SHP77 treated with DMSO at 0.1 percent for 48 hours (cell line): ENCODE measurements at places on chromosomes 12 and 14.

GRCh38 chr14:58280954-58281787 is 17.2 kb upstream of the ARID4A start:
- no peak for DNase-seq

DNA sequence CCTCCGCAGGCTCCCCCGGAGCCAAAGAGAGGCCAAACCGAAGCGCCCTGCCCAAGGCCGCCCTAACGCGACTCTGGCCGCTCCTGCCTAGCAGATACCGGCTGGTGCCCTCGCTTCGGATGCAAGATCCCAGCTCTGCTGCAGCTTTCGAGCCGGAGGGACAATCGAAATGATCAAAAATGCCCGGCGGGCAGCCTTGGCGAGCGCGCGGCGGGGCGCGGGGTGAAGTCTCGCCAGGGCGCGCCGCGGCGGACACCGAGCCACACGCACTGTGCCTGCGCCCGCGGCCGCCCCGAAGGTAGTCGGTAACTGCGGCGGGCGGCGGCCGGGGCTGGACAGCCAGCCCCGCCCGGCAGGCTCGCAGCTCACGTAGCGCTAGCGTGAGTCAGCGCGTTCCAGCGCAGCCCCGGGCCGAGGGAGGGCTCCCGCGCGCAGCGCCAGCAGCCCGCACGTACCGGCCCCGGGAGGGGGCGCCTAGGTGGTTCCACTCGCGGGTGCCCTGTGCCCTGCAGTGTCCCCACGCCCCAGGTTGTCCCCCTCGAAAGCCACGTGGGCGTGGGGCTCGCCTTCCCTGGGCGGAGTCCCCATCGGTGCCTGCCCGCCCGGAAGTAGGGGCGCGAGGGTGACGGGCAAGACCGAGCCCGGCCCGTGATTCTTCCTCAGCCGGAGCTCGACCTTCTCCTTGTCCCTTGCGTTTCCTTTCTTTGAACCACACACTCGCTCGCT is 109.2 kb upstream of the EGLN3 start:
- no peak for DNase-seq

DNA sequence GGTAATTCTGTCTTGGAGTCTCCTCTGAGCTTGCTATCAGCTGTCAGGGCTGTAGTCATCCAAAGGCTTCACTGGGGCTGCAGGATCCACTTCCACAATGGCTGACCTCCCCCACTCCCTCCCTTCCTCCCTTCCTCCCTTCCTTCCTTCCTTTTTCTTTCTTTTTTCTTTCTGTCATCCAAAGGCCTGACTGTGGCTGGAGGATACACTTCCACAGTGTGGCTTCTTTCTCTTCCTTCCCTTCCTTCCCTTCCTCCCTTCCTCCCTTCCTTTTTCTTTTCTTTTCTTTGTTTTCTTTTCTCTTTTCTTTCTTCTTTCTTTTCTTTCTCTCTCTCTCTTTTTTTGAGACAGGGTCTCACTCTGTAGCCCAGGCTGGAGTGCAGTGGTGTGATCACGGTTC is 30.6 kb downstream of the ARF6 start:
- no peak for DNase-seq

DNA sequence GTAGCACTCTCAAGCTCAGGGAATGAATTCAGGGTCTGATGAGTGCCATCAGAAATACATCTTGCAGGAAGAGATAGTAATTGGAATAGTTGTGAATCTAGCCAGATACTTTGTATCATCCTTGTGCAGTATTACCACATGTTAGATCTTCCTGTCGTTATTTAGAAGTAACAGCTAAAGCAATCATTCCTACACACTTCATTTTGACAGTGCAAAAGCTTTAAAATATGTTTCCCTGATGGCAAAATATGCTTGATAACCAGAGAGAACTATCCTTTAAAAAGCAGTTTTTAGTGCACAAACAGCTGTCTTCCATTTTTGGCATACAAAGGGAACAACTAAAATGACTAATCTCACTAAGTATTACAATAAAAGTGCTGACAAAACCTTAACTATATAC is 149.5 kb upstream of the SLC38A2 start:
- no peak for DNase-seq

DNA sequence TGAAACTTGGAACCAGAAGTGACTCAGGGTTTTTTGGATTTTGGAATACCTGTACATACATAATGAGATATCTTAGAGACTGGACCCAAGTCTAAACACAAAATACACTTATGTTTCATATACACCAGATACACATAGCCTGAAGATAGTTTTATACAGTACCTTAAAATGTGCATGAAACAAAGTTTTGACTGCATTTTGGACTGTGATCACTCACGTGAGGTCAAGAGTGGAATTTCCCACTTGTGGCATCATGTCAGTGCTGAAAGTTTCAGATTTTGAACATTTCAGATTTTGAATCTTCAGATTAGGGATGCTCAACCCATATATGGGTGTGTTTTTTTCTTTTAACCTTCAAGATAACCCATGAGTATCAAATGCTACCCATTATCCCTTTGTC is 6.6 kb downstream of the SBNO1 start:
- DNase-seq, result no peak

DNA sequence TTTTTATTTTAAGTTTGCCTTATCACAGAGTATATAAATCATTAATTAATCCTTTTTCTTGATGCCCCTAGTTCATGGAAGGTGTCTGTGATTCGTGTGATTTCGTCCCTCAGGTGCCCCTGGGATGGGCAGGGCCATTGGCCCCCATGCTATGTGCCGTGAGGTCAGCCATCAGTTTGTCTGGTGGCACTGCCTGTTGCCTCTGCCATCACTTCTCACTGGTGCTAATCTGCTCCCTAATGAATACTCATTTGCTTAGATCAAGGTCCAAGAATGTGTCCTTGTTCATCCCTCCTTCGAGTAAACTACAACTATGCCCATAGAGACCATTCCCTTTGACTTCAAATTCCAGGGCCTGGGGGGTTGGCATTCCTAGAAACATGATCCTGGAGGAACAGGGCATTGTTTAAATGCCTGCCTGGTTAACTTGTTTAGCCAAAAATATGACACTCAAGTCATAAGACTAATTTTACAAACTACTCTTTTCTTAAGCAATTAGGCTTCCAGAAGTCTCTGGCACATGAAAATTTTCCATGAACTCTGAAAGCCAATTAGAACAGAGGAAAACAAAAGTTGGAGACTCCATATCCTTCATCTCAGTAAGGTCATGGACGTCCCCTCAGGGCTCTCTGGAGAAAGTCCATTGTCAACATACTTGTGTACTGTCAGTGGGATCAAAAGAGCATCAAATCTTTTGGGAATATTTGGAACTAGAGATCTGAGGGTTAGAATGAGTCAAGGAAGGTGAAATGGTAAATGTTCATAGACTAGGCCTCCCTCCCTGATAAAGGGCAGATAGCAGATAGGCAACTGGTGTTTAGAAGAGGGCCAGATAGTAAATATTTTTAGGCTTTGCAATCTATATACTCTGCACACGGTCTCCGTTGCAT is 90.9 kb upstream of the PLXNC1 start:
- DNase-seq, result no peak

- DNase-seq, result no peak
These were observed 4.5 kb downstream of the DHRS2 start for GRCh38 chr14:23640524-23641141.

DNA sequence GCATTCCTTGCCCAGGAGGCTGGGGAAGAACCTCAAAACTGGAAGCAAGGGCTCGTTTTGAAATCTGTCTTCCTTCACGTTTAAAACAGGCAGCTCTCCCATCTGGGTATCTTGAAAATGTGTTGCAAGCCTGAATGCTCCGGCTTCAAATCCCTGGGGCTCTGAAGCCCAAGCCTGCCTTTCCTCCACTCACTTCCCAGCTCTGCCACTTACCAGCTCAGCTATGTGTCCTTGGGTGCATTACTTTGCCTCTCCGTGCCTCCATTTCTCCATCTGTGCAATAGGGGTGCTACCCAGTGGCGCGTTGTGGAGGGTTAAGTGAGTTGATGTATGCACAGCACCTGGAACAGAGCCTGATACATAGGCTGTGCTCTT is 97.6 kb downstream of the GCH1 start:
- DNase-seq, result no peak

DNA sequence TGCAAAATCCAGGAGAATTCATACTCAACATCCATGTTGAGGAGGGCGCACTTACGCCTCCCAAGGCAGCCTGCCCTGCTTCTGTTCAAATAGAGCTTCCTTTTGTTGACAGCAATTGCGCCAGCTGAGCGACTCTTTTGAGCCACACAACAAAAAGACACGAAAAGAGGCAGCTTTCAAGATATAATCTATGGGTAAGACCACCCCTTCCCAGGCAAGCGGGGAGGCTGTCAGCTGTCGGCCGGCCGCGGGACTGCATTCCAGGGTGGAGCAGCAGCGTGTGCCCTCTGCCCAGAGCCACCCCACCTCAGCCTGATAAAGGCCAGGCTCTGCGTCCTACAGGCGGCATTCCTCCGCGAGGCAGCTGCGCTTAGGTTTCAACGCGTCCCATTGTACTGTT is 15.8 kb upstream of the STAB2 start:
- DNase-seq, result peak; percentile 79

DNA sequence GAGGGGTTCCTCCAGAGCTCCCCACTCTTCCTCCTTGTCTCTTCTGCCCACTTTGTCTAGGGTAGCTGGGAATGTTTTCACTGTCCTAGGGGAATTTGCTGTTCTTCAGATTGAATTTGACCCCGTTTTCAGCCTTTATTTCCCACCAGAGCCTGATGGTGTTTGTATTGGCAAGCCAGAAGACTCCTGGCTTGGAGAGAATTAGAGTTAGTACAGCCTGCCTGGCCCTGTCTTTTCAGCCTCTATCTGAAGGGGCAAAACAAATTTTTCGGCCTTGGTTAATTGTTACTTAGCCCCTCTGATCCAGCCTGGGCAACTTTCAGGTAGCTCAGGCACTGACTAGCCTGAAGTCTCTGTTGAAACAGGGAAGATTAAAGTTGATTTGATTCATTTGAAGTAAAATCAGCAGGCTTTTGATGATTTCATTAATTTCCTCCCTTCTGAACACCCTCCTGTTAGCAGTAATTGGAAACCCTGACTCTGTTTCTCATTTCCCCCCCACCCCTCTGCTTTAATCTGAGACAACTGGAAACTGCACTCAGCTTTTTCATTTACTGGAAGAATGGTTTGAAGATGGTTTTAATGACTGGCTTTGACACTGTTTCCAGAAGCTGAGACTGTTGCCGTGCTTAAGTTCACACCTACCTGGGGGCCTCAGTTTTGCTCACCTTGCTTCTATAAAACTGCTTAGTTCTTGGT is 63.3 kb downstream of the SUSD6 start:
- DNase-seq, result no peak

DNA sequence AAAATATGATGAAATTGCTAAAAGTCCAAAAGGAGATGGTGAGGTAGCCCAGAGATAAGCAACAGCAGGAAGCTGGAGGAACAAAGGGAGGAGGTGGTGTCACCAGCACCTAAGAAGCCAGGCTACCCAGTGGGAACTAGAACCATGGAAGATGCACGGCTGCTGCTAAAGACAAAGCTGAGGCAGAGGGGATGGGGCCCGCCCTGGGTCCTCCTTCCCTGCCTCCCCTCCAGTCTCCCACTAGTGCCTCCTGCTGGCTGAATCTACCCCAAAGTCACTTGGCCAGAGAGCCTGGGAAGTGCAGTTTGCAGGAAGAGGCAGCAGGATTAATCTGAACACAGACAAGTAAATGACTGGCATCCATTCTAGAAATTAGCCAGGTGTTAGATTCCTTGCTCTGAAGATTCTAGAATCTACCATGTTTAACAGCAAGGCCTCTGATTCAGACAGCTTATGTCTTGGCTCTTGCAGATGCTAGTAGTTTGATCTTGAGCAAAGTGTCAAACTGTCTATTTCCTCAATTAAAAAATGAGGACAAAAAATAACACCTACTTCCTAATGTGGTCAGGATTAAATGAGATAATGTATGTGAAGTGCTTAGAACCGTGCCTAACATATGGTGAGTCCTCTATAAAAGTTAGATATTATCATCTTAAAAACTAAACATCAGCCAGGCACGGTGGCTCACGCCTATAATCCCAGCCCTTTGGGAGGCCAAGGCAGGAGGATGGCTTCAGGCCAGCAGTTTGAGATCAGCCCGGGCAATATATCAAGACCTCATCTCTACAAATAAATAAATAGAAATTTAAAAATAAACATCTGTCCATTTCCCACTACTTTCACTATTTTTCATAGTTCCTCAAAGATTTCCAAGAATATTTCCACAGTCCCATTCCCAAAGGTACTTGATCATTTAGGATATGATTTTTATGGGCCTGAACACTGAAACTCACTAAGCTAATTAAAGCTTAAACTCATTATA is 5.8 kb upstream of the LRP10 start:
- no peak for DNase-seq

- DNase-seq, result no peak
These were observed 101.1 kb downstream of the DACT1 start for GRCh38 chr14:58738876-58739275.
